ENCODE measurements at places on chromosomes 4 and X.
A peak's percentile ranks its signal among the peaks of the same experiment; 100 is the strongest.

GRCh38 chr4:102250341-102250740, 94.9 kb downstream of the SLC39A8 start:
- H3K27me3 ChIP-seq, result no peaks in the 10 kb centered on the region
- no peak for DNase-seq
- no peaks in the 10 kb centered on the region for H3K4me1 ChIP-seq
- H3K4me3 ChIP-seq, result no peak overlapping the region
- no peaks in the 10 kb centered on the region for H3K36me3 ChIP-seq

DNA sequence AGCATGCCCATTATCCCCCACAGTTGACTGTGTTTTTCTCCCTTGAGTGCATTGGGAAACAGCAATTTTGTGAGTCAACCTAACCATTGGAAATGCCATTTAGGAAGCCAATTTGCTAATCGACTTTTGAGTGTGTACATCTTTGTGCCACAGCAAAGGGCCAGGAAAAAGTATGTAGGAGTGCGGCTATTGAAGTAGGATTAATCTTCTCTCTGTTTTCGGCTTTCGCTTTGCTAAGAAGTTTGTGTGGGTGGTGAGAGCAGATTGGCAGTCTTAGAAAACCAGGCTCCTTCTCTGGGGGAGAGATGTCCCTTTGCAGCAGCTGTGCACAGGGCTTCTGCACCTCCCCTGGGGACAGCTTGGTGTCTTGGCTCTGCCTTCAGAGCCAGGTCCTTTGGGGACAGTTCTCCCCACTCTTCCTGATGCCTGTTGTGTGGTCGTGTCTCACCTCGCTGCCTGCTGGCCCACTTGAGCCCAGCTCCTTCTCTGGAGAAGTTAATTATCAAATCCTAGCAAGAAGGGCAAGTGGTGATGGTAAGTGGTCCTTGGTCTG, 74.5 kb downstream of the GEMIN8 start:
- no peaks in the 10 kb centered on the region for H3K27me3 ChIP-seq
- H3K4me1 ChIP-seq, result no peaks in the 10 kb centered on the region
- H3K36me3 ChIP-seq, result no peaks in the 10 kb centered on the region
- H3K4me3 ChIP-seq, result no peak overlapping the region

GRCh38 chrX:65528293-65528692, 6.3 kb downstream of the LAS1L start:
- no peak for DNase-seq
- no peaks in the 10 kb centered on the region for H3K27me3 ChIP-seq
- H3K4me1 ChIP-seq, result no peaks in the 10 kb centered on the region
- no peak overlapping the region for H3K4me3 ChIP-seq

DNA sequence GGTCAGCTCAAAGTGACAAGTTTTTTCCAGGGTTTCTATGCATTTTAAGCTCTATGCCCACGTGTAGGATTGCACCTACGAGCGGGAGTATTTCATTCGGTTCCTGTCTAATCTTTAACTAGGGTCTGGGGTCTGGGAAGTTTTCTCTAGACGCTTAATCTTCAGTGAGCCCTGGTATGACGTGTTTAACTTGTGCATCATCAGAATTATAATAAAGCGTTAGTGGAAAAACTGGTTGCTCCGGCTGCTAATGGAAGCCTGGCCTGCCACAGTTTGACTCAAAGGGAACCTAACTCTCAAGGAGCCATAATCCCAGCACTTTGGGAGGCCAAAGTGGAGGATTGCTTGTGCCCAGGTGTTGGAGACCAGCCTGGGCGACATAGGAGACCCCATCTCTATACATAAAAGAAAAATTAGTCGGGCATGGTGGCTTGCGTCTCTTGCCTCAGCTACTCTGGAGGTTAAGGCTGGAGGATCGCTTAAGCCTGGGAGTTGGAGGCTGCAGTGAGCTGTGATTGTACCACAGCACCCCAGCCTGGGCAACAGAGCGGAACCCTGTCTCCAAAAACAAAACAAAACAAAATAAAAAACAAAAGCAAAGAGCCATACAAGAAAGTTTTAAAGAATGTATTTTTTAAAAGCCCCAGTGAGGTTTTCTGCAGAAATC, 30.2 kb downstream of the ARSD start:
- DNase-seq, result peak; percentile 38
- H3K36me3 ChIP-seq, result peaks cover 26% of the 10 kb centered on the region
- H3K27me3 ChIP-seq, result no peaks in the 10 kb centered on the region
- no peak overlapping the region for H3K4me3 ChIP-seq
- no peak overlapping the region for H3K27ac ChIP-seq

GRCh38 chr4:52374877-52375276, 284.2 kb downstream of the USP46 start:
- no peak for DNase-seq
- H3K27ac ChIP-seq, result no peak overlapping the region
- H3K4me3 ChIP-seq, result no peak overlapping the region

GRCh38 chr4:154164931-154165839, 326.4 kb downstream of the DCHS2 start:
- no peak overlapping the region for H3K27ac ChIP-seq
- no peak overlapping the region for H3K4me3 ChIP-seq
- no peaks in the 10 kb centered on the region for H3K4me1 ChIP-seq
- H3K27me3 ChIP-seq, result no peaks in the 10 kb centered on the region

GRCh38 chrX:11611965-11612364, 53.8 kb downstream of the ARHGAP6 start:
- H3K27ac ChIP-seq, result no peak overlapping the region
- H3K4me1 ChIP-seq, result no peaks in the 10 kb centered on the region
- DNase-seq, result no peak
- H3K27me3 ChIP-seq, result peaks cover 59% of the 10 kb centered on the region

- no peaks in the 10 kb centered on the region for H3K4me1 ChIP-seq
- no peak overlapping the region for H3K27ac ChIP-seq
- peaks cover 87% of the 10 kb centered on the region for H3K36me3 ChIP-seq
- no peaks in the 10 kb centered on the region for H3K27me3 ChIP-seq
- no peak overlapping the region for H3K4me3 ChIP-seq
Observed at GRCh38 chr4:78379040-78379439, 172.5 kb upstream of the ANXA3 start.

DNA sequence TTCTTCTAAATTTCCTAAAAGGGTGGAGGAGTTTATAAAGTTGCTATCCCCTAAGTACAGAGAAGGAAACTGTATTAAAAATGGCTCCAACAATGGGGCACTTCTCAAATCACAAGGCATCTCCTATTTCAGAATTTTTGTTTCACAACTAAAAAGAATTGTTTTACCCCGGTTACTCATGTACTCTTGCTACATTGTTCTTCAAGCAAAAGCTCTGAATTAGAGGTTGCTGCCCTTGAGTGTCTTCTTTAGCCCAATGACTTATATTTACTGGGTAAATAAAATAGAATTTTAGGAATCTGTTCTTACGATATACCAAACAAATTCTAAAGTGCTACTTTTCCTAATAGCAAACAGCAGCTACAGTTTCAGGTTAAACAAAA, 67.5 kb downstream of the PPEF2 start:
- H3K4me1 ChIP-seq, result no peaks in the 10 kb centered on the region
- H3K4me3 ChIP-seq, result no peak overlapping the region
- H3K27ac ChIP-seq, result no peak overlapping the region
- no peak for DNase-seq
- no peaks in the 10 kb centered on the region for H3K36me3 ChIP-seq
- H3K27me3 ChIP-seq, result no peaks in the 10 kb centered on the region

GRCh38 chr4:57102050-57102624, 8.0 kb downstream of the IGFBP7 start:
- H3K36me3 ChIP-seq, result no peaks in the 10 kb centered on the region
- no peaks in the 10 kb centered on the region for H3K4me1 ChIP-seq
- no peak for DNase-seq
- H3K27ac ChIP-seq, result no peak overlapping the region
- peaks cover 4% of the 10 kb centered on the region for H3K27me3 ChIP-seq

DNA sequence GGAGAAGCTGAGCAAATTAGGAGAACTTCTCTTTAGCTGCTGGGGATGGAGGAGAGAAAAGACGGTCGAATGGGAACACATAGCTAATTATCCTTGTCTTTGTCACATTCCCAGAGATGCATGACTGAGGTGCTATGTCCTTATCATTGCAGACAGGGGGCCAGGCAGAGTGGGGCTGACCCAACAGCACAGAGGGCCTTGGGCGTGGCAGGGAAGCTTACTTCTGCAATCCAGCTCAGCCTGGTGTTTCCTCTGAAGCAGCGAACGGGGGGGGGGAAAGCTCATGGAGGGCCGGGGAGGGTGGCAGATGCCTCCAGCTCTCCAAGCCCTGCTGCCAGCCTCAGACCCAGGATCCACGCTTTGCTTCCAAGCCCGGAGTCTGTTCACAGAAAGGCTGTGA, 50.8 kb upstream of the HOPX start:
- H3K4me1 ChIP-seq, result no peaks in the 10 kb centered on the region
- no peak overlapping the region for H3K4me3 ChIP-seq
- no peak overlapping the region for H3K27ac ChIP-seq
- no peaks in the 10 kb centered on the region for H3K27me3 ChIP-seq
- peak; percentile 68 for DNase-seq

- no peak overlapping the region for H3K4me3 ChIP-seq
- no peaks in the 10 kb centered on the region for H3K4me1 ChIP-seq
- DNase-seq, result no peak
- no peak overlapping the region for H3K27ac ChIP-seq
Observed at GRCh38 chr4:1237981-1238675, 10.8 kb downstream of the CTBP1 start.

- H3K36me3 ChIP-seq, result no peaks in the 10 kb centered on the region
- DNase-seq, result no peak
- no peaks in the 10 kb centered on the region for H3K4me1 ChIP-seq
- H3K27me3 ChIP-seq, result no peaks in the 10 kb centered on the region
- no peak overlapping the region for H3K4me3 ChIP-seq
- H3K27ac ChIP-seq, result no peak overlapping the region
Observed at GRCh38 chr4:176409627-176410026, 89.9 kb downstream of the SPCS3 start.

GRCh38 chr4:74623041-74623440, 171.3 kb downstream of the BTC start:
- H3K4me1 ChIP-seq, result no peaks in the 10 kb centered on the region
- H3K4me3 ChIP-seq, result no peak overlapping the region
- H3K27ac ChIP-seq, result no peak overlapping the region
- peak; percentile 63 for DNase-seq

DNA sequence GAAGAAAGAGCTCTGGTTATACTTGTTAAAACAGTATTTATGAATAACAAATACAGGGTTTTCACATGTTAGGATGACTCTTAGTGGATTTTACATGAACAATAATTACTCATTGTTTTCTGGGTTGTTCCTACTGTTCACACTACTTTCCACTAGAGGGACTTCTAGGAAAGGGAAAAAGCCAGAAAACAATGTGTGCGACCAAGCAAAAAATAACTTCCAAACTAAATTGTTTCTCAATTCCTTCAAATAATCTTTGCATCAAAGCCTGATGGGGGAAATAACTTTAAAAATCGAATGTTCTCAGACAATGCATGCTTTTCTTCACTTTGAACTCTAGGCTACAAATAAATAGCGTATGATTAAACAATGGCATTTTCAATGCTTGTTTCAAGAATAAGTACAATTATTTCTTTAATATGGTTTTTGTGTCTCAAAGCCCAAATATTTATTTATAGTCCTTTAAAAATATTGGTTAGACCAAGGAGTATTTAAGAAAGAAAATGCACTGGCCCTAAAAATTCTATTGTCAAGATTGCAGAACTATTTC, 72.1 kb upstream of the ETNPPL start:
- no peak overlapping the region for H3K4me3 ChIP-seq
- DNase-seq, result no peak
- H3K36me3 ChIP-seq, result no peaks in the 10 kb centered on the region

- H3K4me1 ChIP-seq, result no peaks in the 10 kb centered on the region
- H3K27ac ChIP-seq, result no peak overlapping the region
- no peak for DNase-seq
- no peak overlapping the region for H3K4me3 ChIP-seq
Observed at GRCh38 chr4:32689518-32689917, 1969.3 kb downstream of the PCDH7 start.

DNA sequence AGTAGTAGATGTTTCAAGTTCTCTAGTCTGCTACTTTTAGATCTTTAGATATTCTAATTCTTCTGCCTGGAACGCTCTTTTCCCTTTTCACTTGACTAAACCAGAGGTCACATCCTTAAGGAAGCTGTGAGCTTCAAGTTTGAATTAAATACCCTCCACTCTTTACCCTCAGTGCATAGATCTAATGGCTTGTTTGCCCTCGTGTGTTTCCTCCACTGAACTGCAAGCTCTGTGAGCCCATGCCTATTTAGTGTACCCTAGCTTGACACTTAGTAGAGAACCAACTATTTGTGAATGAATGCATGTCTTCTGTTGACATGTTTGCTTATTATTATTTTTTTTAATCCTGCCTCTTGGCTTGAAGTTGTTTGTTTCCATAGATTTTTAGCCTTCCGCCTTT, 138.3 kb downstream of the PDE5A start:
- DNase-seq, result peak; percentile 63
- H3K4me3 ChIP-seq, result no peak overlapping the region
- H3K27me3 ChIP-seq, result no peaks in the 10 kb centered on the region
- H3K4me1 ChIP-seq, result no peaks in the 10 kb centered on the region
- peaks cover 20% of the 10 kb centered on the region for H3K36me3 ChIP-seq

DNA sequence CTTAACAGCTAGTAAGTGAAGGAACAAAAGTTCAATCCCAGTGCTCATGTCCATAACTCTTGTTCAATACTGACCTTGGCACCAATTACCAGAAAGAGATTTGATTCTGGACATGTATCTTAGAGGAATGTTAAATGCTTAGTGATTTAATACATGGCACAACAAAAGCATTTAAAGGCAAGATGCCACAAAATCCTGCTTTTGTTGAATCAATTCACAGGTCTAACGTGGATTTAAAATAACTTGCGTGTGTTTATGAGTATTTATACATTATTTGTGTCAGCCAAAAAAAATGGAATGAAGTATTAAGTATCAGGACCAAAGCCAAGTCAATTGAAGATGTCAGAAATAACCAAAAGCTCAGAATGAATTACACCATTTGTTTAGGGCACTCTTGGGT, 85.4 kb upstream of the GIMD1 start:
- H3K36me3 ChIP-seq, result no peaks in the 10 kb centered on the region
- DNase-seq, result no peak
- H3K4me3 ChIP-seq, result no peak overlapping the region
- H3K27ac ChIP-seq, result no peak overlapping the region
- peaks cover 13% of the 10 kb centered on the region for H3K27me3 ChIP-seq
- H3K4me1 ChIP-seq, result no peaks in the 10 kb centered on the region

DNA sequence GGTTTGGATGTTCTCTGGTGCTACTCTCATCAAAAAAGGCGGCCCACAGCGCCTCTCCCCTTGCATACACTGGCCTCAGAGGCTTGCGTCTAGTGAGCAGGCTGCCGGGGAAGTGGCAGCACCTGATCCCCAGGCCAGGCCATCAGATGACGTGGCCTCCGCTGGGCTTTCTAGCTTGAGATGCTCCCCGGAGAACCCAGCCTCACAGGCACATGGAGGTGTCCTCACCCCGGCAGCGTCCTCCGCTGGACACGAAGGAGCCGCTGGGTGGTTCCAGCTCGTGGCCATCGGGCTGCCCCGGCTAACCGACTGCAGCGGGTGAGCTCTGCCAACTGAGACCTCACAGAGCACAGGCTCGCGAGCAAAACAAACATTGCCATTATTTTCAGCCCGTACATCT, 12.8 kb downstream of the IRAK1 start:
- DNase-seq, result no peak
- no peak overlapping the region for H3K4me3 ChIP-seq
